ENCODE measurements at places on chromosomes 16 and 17.

DNA sequence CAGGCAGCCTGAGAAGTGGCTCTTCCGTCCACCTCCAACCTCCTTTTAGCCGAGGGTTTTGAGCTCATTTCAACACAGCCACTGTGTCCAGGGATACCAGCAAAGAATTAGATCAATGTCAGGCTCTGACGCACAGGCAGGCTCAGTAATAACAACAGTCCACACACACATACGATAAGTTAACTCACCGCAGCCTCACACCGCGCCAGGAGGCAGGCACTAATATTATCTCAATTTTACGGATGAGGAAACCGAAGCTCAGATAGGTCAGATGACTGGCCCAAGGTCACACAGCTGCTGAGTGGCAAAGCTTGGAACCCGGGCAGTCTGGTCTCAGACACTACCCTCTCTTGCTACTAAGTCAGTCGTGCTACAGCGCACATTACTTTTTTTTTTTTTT lies 22.9 kb downstream of the ABR start:
- DNase-seq = no peak

DNA sequence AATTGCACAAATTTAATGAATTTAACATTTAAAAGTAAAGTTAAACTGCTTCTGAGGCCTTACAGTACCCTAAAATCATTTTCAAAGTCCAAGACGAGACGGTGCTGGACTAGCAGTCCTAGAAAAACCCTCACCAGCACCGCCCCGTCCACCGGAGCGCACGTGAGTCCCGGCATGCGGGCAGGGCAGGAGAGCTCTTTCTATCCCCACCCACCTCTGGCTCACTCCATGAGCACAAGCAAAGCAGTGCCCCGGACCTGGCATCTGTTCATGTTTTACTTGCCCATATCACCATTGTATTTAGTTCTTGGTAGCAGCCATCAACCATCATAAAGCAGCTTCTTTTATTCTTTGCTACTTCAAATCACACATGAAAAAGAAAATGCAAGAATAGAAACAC lies 41.7 kb downstream of the ANKRD11 start:
- DNase-seq = no peak

- no peak for DNase-seq
These were observed 26.0 kb downstream of the KLHDC4 start for GRCh38 chr16:87739801-87740200.

DNA sequence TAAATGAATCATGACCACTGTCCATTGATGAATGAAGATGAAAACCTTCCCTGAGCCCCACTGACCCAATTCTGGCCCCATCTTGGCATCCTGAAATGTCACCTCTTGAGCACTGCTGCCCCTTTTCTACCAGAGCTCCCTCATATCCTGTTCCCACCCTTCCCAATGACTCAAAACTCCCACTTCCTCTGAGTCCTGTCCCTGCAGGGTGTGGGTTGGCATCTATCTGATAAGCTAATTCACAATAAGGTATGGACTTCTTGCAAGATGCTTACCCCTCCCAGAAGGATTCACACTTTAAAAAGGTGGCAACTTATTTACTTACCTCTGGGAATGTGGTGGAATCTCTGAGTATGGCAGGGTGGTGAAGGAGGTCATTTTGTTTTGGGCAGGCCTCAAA lies 13.3 kb upstream of the CSNK2A2 start:
- DNase-seq = peak; percentile 15

DNA sequence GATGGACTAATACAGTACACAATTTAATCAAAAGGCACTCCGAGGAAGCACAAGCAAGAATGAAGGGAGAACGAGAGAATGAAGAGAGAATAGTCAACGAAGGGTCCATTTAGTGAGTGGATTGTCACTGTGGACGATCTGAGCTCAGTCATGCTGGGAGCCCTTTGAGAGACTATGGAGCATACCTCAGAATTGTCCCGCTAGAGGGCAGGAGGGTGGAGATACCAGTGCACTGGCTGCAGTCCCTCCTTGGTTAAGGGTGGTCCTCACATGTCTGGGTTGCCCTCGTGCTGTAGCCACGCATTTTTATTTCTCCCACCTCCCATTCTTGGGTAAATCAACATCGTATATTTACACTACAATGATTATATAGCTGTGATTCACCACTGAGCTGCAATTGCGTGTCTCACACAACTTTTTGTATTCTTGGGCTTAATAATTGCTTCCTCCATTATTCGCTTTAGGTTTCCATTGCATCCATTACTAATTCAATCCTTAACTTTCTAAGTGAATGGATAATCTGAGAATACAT lies 33.2 kb upstream of the FAM20A start:
- DNase-seq = no peak

DNA sequence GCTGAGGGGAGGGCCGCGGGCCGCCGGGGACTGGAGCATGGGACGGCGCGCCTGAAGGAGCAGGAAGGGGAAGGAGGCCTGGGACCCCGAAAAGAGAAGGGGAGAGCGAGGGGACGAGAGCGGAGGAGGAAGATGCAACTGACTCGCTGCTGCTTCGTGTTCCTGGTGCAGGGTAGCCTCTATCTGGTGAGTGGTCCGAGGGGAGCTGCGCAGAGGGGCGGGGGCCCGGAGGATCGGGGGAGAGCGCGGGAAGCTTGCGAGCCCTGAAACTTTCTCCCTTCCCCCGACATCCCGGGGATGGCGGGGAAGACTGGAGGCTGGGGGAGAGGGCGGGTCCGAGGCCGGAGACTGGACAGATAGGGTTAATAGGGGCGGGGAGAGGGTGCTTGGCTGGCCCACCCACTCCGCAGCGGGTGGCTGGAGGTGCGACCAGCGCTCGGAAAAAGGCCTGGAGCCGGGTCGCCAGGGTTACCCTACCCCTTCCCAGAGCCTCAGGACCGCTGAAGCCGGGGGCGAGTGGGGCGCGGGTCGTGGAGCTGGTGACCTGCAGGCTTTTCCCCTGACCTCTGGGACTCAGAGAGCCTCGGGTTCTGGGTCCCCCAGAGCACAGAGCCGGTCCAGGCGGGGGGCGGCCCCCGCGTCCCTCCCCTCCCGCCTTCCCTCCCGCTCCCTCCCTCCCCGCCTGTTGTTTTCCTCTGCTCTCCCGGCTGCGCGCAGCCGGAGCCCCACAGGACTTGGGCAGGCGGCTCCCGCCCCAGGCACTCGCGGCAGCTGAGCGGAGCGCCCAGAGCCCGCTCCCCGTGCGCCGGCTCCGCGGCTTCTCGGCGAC lies 631 bp downstream of the NXPH3 start:
- DNase-seq = no peak

DNA sequence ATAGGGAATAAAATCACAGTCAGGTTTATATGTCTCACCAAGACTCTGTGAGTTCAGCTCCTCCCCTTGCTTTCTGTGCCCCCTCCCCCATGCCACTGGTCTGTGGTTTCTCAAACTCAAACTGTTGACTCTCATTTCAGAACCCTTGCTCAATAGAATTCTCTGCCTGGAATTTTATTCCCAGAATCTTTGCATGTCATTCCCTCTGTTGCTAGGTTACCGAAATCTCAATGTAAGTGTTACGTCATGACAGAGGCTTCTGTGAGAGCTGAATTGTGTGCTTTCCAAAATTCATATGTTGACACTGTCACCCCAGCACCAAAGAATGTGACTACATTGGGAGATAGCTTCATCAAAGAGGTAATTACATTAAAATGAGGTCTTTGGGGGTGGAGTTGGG lies 1938.8 kb downstream of the TP53TG3F start:
- no peak for DNase-seq

GRCh38 chr17:45429339-45430005 lies 3.2 kb downstream of the ARHGAP27 start:
- peak; percentile 31 for DNase-seq

GRCh38 chr16:85301231-85301630 lies 189.0 kb upstream of the CIBAR2 start:
- no peak for DNase-seq

Measured in foreskin keratinocyte (primary cell).